ENCODE measurements at places on chromosomes 3 and 15. TPM values are rescaled to one million over a fixed set of nuclear protein-coding genes. Genes with fewer than 3 reads are reported as not detected.

- DNase-seq, result peak; percentile 93
Observed at GRCh38 chr3:146163584-146163983, 2.6 kb upstream of the PLOD2 start.

DNA sequence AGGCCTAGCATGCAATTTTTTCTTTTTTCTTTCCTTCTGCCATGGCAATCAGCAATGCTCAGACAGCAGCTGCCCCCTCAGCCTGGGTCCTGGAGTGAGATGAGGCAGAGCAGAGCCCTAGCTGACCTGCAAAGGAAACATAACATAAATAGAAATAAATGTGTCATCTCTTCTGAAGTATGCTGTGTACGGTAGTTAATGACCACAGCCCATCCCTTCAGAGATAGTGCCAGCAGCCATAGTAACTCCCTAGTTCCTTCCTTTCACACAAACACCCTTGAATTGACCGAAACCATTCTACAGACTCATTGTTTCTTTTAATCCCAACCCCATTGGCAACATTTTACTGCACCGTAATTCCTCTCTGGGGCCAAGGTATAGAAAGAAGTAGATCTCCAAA is 8.4 kb upstream of the CD47 start:
- DNase-seq, result peak; percentile 88

DNA sequence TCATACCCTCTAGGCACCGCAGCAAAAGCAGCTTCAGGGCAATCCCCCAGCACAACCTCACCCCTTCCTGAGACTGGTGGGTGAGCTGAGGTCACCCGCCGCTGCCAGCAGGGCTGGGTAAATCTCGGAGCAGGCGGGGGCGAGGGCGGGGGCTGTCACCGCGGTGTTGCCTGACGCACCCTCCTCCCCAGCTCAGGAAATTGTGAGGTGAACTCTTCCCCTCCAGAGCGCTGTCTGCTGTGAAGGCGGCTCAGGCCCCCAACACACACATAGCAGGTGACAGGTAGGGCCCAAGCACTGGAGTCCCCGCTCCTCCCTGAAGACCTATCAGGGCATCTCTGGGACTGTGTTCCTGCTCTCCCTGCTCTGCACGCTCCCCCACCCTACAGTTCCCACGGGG is 30.2 kb upstream of the FURIN start:
- DNase-seq, result no peak

DNA sequence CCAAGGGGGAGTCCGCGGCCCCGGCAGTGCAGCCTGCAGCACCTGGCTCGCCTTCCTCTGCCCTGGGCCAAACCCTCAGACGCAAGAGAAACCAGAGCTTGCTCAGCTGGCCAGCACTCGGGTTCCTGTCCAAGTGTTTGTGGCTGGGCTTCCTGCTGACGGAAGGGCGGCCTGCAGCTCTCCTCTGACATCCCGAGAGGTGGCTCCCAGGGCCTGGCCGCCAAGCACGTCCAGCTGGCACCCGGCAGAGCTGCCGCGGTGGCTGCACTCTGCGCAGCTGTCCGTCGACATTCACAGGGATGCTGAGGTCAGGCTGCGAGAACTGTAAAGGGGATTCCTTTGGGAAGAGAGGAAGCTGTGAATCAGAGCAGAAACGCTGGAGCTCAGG is 85.6 kb downstream of the CPN2 start:
- peak; percentile 96 for DNase-seq

- no peak for DNase-seq
Observed at GRCh38 chr15:89123181-89123525, 34.9 kb downstream of the ABHD2 start.

- DNase-seq, result no peak
Observed at GRCh38 chr15:74958908-74959585, 2.5 kb upstream of the RPP25 start.

GRCh38 chr15:101113114-101114005 is 138.5 kb downstream of the CHSY1 start:
- DNase-seq, result no peak

- DNase-seq, result no peak
Observed at GRCh38 chr15:69021895-69022294, 7.4 kb downstream of the NOX5 start.

GRCh38 chr3:171183042-171183441 is 156.5 kb upstream of the SLC2A2 start:
- peak; percentile 50 for DNase-seq

- no peak for DNase-seq
Observed at GRCh38 chr3:115930168-115930567, 306.9 kb downstream of the GAP43 start.

GRCh38 chr15:58486564-58486963 is 54.8 kb downstream of the LIPC start:
- no peak for DNase-seq

DNA sequence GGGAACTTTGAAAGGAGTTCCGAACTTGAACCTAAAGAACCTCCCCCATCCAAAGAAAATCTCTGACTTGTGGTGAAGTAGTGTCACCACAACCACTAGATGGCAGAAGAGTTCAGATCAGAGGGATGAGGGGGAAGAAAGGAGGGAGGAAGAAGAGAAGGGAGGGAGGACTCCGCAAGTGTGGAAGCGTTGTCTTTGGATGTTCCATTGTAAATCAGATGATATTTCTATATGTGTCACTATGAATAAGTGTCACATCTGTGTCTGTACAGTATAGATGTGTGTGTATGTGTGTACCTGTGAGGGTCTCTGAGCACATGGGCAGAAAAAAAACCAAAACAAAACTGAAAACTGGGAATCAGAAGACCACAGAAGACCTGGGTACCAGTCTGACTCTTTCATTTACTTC is 16.9 kb downstream of the SLC24A1 start:
- peak; percentile 83 for DNase-seq

- peak; percentile 11 for DNase-seq
Observed at GRCh38 chr3:24416224-24416623, 78.4 kb downstream of the THRB start.

DNA sequence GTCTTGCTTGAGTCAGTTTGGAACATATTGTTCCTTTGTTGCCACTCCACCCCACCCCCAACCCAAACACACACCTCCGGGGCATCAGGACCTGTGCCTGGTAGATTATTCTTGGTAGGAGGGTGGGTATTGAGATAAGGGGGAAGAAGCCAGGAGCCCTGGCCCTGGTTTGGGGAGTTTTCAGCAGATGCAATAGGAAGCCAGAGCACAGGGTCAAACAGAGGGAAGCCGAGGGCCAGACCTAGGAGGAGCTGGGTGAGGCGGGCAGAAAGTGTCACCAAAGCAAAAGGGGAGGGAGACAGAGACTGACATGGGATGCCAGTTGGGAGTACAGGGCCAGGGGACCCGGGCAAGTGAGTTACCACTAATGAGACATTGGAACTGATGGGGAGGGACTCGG is 163.1 kb downstream of the RPLP1 start:
- DNase-seq, result no peak

DNA sequence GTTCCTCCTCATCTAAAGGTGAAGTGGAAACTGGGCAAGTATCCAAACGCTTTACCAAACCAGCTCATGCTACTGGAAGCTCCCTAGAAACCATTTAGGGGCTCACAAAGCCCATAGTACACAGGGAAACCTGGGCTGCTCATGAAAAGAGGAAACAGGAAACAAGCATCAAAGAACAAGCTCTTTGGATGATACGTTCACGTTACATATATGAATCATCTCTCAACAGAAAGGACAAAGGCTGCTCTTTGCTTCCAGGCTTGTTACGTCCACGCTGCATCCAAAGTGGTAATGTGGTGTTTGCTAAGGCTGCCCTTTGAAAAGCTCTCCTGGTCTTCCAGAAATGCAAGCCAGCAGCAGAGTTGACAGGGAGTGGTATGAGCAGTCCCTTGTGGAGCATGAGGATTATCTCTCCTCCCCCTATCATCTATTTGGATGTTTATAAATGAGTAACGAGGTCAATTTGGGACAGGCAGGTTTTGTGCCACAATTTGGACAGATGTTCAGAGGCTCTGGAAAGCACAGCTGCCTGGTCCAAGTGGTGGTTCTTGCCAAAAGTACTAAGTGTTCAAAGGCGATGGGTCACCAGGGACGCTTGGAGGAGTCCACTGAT is 98.0 kb upstream of the RORA start:
- no peak for DNase-seq

GRCh38 chr15:22949074-22949547 is 31.1 kb downstream of the CYFIP1 start:
- DNase-seq, result peak; percentile 77

DNA sequence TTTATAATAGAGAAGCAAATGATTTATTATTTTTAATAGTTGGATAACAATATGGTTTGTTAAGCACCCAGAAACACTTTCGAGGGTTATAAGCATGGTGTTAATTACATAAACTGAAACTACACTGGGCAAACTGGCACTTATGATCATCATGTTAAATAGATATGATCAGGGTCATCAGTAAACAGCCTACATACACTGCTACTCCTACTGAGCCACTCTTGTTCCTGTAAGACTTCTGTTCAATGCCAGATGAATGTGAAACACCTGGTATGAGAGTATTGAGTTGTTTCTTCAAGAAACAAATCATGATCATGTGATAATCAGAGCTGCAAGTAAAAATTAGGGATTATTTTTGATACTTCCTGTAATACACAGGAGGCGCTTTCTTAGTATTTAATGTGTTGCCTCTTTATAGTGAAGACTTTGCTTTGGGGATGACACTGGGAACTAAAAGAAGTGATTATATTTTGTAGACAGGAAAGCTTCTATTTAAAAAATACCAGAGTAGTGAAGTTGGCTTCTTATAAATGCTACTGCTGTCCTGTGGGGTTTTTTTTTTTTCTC is 32.3 kb upstream of the UTS2B start:
- DNase-seq, result no peak

- peak; percentile 26 for DNase-seq
Observed at GRCh38 chr3:14508966-14509795, 31.0 kb downstream of the GRIP2 start.

DNA sequence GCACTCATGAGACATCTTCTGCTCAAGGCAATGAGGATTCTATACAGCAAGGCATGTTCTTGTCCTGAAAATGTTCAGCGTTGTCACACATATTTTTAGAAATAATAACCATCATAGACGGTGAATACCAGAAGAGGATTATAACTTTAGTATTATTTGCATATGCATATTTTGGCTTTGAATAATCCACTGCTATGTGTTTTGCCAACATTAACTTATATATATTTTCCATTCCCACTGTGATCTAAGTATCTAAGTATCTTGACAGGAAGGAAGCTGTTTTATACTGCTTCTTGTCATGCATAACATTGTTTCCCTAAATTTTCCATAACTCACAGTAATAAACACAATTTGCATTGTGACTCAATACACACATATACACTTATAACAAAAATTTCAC is 509.5 kb downstream of the TBL1XR1 start:
- DNase-seq, result no peak

DNA sequence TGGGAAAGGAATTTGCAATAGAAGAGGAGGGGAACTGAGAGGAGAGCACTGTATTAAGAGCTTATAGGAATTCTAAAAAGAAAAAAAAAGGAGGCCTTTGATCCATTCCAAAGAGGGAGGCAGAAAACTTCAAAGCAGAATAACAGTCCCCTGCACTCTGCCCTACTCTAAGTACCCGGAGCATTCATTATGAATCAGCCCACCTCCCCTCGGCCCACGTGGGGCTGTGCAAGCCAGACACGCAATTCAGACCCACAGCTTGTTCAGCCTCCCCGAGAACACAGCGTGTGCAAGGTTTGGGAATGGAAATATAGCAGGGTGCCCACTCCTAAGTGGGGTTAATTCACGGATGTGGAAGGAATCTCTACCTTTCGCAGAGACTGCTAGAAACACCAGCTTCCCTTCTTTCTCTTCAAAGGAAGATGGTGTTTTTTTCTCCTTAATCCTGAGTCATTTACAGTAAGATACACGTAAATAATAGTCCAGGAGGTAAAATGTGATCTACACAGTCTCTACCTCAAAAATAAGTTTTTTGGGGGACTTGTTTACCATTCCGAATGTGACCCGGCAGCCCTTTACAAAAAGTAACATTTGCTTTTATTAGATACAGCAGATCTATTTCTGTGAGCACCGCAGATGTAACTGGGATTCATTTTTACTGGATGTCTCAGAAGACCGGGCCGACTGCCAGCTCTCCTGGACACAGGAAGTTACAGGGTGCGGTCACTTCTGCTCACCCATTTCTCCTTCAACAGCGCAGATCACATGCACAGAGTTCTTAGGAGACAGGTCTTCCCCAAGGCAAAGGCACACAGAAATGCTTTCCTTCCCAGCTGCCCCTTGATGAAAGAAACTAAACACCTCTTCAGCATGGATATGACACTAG is 768.5 kb upstream of the CFAP20DC start:
- DNase-seq, result peak; percentile 97

GRCh38 chr3:31165399-31165860 is 271.0 kb upstream of the GADL1 start:
- DNase-seq, result no peak

DNA sequence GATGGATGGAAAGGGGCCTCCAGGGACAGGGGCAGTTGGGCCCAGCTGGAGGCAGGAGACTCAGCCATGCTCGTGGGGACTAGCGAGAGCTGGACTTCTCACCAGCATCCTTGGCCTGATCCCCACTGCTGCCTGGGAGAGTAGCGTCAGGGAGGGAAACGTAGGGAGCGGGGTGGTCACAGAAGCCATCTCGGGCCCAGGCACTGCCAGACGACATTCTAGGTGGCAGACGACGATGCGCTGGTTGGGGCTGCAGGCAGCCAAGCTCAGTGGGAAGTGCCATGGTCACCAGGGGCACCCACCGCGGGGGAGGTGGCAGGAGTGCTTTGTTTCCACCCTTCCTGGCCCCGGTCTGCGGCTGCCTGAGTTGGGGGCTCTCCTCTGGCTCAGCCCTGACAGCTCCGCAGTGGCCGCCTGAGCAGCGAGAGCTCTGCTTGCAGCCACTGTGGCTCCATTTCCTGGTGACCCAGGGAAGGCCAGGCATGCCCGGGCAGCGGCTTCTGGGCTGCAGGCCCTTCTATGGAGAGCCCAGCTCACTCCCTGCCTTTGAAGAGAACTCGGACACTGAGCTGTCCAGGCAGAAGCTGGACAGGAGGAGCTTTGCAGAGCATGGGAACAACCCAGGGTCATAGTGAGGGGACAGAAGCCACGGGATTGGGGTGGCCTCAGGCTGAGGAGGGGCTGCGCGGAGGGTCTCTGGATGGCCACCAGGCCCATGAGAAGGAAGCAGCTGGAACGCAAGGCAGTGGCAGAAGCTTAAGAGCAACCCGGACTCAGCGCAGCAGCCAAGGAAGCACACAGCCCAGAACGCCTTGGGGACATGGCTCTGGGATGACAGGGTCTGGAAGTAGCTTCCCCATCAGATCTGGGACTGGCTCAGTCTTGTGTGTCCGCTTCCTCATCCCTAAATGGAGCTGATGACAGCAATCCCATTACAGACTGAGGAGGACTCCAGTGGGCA is 30.8 kb downstream of the KLHL25 start:
- DNase-seq, result no peak

GRCh38 chr3:148948913-148949657 is 42.3 kb upstream of the GYG1 start:
- DNase-seq, result no peak

TNFSF10 gene
- total RNA-seq, result 0.43 TPM

EOMES gene
- not detected for total RNA-seq

GUCA1C gene
- not detected for total RNA-seq

All from fibroblast of villous mesenchyme (primary cell).